ENCODE measurements at places on chromosomes 6 and 20.

DNA sequence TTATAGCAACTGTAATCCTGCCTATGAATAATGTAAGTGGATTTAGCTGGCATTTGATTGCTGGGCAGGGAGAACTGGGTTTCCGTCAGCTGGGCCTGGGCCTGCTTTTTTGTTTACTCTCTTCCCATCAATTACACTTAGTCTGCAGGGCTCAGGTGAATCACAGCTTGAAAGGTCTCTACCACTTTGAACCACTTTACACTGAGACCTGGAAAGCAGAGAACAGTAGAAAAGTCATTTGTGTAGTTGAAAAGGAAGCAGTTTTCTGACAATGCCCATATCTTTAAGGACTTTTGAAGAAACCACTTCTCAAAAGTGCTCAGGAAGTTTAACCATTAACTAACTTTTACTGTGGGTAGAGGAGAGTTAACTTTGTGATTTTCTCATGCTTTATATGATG is 315.4 kb upstream of the SASH1 start:
- peak; percentile 29 for DNase-seq

GRCh38 chr6:5337573-5337972 is 76.3 kb downstream of the FARS2 start:
- no peak for DNase-seq

DNA sequence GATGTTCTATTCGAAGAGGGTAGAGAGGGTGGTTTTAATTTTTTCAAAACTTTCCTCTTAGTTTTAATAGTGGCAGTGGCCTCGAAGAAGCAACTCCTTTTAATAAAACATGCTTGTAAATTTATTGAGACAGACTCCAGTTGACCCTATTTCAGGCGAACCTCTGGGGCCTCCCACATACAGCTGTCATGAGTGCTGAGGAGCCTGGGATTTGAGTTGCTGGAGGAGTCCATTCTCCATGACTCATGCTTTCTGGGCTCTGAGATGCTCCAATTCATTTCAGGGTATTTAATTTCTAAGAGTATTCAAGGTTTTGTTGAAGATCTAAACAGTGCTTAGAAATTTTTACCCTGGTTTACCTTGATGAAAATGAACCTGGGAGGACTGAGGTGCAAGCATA is 580.4 kb downstream of the CBLN4 start:
- DNase-seq: no peak

- DNase-seq: no peak
These were observed 428.1 kb upstream of the NOX3 start for GRCh38 chr6:155883741-155884140.

DNA sequence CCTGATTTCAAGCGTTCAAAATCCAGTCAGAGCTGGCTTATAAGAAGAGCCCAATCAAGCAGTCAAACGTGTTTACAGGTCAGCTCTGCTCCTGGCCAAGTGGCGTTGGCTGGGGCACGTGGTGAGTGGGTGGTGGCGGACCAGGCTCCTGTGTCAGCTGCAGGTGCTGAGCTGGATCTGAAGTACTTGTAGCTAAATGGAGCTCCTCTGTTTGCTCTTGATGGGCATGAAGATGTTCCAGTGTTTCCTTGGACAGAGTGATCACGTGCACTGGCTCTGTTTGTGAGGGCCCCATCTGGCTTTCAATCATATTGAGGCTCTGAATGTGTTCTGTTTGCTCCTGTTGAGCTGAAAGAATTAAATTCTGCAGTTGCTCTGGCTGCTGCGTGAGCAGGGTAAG is 10.2 kb upstream of the MICAL1 start:
- peak; percentile 93 for DNase-seq

GRCh38 chr20:20747298-20747697 is 34.9 kb upstream of the RALGAPA2 start:
- no peak for DNase-seq

DNA sequence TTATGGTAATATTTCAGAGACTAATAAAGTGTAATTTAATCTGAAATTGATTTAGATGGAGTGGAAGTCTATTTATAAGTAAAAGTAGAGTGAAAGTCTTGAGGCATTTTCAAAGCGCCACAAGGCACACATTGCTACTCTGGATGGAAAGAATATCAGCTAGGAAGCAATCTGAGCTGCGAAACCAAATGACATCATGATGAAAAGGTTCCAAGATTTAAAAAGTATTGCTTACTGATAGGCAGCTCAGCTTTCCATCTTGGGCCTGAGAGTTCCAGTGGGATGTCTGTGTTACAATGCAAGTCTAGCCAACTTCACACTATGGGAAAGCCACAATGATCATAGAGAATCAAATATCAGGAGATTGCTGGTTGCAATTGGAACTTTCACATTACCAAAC is 126.9 kb upstream of the VGLL2 start:
- no peak for DNase-seq

GRCh38 chr6:3310051-3310448 is 51.3 kb downstream of the PSMG4 start:
- DNase-seq: no peak

DNA sequence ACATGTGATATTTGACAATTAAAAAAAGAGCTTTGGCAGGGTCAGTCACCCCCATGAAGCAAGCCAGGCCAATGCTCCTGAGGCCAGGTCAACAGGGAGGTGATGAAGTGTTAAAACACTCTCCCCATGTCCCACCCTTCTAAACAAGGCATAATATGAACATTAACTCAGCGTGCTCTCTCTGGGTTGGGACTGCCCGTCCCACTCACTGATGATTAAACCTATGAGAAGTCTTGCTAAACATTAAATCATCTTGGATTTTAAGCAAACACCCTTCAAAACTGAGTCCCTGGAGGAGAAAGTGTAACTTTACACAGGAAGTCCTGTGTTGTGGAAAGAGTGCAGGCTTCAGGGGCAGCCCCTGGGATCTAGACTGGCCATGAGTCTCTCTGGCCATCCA is 558.5 kb downstream of the CD83 start:
- DNase-seq: no peak

DNA sequence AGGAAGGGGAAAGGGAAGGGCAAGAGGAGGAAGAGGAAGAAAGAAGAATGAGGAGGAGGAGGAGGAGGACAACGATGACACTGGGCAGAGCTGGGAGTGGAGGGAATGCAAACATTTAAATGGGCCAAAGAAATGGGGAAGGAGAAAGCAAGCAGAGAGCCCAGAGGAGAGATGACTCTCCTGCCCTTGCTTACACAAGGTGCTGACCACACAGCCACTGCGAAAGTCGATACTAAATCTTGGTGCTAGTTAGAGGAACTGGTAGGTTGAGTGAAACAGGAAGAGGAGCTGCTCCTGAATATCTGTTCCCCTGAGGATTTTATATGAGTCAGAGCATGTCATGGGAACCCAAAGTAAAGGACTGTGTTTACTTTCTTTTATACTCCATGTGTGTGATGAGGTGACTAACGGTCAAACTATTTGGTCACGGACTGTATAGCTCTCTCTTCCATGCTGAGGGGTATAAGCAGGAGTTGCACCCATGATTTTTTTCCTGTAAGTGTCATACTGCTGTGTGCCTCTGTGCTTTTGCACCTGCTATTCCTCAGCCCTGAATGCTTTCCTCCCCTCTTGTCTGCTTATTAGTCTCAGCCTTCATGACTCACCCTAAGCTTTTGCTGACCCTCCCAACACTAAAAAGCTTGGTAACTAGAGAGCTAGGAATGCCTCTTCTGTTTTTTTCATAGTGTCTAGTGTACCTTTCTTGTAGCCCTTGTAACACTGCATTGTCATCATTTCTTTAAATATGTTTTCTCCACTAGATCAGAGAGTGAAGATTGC is 9.5 kb upstream of the PAQR8 start:
- DNase-seq: peak; percentile 54

DNA sequence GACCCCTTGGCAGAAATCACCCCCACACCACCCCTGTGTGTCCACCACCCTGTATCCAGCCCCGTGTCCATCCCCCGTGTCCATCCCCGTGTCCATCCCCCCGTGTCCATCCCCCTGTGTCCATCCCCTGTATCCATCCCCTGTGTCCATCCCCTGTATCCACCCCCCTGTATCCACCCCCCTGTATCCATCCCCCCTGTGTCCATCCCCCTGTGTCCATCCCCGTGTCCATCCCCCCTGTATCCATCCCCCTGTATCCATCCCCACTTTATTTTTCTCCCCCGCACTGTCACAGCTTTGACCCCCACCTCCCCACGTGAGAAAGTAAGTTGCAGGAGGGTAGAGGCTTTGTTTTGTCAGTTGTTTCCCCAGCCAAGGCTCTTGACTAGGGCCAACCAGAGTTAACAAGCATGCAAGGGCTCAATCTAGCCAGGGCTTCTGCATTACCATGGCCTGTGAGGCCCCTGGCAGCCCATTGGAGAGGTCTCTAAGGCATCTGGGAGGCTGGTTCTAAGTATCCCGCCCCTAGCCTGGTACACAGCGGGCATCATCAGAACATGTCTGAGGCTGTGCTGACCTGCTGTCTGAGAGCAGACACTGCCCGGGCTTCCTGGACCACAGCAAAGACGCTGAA is 18.1 kb upstream of the SIRPA start:
- DNase-seq: peak; percentile 2

DNA sequence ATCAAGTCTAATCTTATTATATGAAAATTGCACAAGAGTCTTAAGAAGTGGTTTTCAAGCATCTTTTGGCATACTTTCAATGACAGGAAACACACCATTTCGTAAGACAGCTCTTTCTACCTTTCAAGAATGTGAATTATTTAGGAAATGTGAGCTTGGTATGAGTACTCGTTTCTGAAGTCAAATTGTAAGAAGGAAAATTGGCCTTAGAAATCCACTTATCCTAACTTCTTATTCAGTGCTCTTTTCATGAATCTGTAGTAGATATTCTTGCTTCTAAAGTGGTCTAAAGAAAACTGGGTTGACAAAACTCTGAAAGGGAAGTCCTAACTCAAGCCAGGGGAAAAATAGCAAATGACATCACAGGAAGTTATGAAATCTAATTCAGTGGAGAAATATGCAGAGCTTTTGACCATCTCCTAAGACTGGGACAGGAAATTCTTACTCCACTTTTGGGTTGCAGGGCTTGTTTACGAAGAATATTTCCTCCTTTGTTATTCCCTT is 38.5 kb upstream of the OGFRL1 start:
- no peak for DNase-seq

DNA sequence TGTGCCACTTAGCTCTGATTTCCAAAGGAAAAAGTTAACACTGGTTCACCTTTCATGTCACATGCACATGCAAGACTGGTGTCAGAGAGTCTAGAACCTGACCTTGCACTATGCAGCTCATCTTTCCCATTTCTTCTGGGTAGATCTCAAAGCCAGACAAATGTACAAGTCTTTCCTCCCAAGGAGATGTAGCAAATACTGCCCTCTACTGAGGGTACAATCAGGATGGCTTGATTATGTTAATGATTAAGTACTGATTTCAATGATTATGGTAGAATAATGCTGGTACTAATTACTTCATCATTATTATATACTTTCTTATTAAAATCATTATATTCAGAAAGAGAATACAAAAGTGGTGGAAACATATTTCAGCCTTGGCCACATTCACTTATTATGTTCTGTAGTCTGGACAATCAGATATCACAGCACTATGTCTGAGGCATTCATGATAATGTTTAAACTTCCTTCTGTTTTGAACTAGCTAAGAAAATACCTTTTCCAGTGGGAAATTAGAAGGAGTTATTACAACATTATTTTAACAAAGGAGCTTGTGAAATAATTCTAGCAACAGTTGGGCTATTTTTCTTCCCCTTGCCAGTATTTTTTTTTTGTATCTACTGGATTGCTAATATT is 68.5 kb upstream of the FOXO3 start:
- DNase-seq: no peak

- no peak for DNase-seq
These were observed 13.2 kb upstream of the SCRT2 start for GRCh38 chr20:688809-689212.

DNA sequence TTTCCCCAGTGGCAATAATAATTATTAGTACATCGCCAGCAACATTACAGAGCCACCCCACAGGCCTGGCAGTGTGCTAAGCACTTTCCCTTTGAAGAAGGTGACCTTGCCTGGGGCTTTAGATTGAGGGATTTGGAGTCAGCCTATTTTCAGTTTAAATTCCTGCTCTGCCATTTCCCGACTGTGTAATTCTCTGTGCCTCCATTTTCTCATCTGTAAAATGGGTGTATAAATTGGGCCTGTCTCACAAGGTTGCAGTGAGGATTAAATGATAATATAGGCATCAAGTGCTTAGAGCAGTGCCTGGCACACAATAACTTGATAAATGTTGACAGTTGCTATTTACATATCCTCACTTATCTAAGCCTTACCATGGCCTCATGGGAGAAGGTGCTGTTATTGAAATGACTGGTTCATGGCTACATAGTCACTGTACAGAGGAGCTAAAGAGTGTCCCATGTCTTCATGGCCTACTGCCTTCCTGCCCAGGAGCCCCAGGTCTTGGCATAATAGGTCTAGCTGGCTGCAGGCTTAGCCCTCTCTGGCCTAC is 5.1 kb upstream of the SCRT2 start:
- no peak for DNase-seq

DNA sequence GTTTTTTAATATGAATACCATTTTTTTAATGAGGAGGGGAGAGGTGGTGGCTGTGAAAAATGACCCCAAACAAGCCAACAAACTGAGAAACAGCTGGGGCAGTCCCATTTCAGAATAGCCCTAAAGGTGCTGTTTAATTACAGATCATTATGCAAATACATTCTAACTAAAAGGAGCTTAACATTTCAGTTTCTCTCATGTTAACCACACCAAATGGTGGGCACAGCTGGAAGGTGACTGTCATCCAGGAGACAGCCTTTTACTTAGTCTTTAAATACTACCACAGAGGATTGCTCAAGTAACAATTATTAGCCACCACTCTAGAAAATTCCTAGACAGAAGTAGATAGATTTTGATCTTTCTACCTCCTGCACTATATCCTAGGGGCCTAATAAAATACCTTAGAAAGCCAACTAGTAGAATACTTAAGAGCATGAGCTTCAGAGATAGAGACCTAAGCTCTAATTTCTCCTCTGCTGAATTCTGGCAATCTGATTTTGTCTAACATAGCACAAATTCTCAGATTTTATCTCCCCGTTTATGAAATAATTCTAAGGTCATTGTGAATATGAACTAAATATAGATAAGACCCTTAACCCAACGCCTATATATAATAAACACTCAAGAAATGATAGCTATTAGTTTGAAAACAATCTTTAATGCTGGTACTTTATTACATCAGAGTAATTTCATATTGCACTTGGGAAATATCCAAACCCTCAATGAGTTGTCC is 615.1 kb upstream of the NRSN1 start:
- no peak for DNase-seq

GRCh38 chr6:143023695-143024094 is 37.0 kb upstream of the AIG1 start:
- DNase-seq: no peak

DNA sequence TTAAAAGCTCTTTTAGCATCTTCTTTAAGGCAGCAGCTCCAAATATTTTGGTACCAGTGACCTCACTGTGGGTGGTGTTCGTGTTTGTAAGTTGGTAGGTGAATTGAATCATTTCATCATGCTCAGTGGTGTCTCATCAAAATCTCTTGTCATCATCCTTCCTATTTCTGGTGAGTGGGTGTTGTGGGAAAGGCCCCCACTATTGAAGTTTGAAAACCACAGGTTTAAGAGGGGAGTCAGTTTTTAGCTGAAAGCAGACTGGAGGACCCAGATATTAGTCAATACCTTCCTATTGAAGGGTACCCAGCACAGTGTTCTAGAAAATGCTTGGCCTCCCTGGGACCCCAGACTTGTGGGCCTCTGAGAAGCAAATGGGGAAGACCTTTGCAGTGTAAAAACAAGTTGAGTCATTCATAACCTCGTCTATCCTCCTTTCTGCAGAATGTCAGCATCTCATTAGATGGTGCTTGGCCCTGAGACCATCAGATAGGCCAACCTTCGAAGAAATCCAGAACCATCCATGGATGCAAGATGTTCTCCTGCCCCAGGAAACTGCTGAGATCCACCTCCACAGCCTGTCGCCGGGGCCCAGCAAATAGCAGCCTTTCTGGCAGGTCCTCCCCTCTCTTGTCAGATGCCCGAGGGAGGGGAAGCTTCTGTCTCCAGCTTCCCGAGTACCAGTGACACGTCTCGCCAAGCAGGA is 3.7 kb downstream of the PIM1 start:
- no peak for DNase-seq
